ENCODE measurements at places on chromosomes 4 and X.

DNA sequence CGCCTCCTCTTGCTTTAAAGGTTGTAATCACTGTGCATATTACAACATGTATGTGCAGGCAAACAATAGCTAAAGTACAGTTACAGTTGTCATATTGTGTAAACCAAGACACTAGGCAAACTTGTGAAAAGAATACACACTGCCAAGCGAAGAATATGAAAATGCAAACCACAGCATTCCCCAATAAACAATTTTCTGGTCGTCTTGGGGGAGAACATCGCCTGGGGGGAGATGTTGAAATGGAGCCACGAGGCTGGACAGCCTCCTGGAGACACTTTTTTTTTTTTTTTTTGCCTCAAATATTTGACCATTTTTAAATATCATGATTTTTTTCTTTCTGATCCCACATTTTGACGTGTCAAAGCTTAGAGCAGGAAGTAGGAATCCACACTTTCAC lies 51.7 kb upstream of the PDLIM3 start:
- no peak for DNase-seq

DNA sequence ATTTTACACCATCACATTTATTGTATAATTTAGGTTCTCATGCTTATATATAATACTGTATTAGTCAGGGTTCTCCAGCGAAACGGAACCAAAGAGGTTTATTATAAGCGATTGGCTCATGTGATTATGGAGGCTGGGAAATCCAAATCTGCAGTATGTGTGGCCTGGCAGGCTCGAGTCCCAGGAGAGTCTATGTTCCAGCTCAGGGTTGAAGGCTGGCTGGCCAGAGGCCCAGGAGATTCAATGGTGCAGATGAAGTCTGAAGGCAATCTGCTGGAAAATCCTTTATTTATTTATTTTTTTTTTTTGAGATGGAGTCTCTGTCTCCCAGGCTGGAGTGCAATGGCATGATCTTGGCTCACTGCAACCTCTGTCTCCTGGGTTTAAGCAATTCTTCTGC lies 63.0 kb upstream of the WDFY3 start:
- no peak for DNase-seq

- DNase-seq: no peak
These were observed 135.3 kb downstream of the CPZ start for GRCh38 chr4:8727546-8728510.

GRCh38 chr4:62450740-62451139 lies 1250.6 kb downstream of the ADGRL3 start:
- DNase-seq: no peak

DNA sequence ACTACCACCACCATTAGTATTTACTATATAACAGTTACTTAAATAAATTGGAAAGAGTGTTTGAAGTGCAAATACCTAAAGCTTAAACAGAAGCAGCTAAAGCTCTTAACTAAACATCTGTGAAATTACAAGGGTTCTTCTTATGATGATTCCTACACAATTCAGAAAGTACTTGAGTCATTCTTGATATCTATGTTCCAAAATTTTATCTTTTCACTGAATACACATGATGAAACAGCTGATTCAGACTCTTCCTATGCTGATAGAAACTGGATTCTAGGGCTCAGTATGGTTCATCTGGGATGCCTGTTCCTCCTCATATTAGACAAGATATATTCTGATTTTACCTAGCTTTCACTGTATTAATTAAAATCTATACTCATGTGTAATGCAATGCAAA lies 13.6 kb downstream of the EREG start:
- DNase-seq: no peak

DNA sequence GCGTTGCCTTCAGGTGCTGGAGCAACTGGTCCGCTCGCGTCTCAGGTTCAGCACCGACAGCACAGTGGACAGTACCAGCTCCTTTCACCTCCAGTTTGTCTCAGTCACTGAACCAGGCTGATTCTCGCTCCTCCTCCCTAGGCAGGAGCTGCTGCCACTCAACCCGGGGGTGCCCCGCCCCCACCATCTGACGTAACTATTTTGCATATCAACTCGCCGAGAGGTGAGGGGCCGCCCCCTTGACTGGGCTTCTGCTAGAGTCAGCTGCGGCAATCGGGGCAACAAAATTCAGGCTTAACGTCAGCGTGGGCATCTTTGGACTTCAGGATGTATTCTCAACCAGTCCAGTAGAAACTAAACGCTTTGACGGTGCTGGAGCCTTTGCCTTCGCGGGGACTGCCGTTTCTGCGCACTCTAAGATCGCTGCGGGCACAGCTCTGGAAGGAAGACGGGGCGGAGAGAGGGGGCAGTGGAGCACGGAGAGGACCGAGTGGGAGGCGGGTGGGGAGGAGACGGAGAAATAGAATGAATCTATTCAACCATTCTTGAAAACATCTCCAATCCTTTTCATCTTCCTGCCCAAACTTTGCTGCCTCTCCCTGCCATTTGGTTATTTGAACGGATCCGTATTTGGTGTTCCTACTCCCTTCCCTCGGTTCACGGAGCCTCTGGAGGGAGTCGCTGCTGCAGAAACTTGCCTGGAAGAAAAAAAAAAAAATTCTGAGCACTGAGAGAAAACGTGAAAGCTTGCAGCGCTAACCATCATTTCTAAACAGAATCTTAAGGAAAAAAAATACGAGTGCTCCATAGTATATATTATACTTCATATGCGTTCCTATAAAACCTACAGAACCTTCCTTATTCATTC lies at the start of gene FSTL5:
Gene FSTL5 (minus strand): TSS at position 109 of the 868 bp plus-strand sequence. CDS start 52,604 bp downstream, outside the sequence.
- peak; percentile 78 for DNase-seq

DNA sequence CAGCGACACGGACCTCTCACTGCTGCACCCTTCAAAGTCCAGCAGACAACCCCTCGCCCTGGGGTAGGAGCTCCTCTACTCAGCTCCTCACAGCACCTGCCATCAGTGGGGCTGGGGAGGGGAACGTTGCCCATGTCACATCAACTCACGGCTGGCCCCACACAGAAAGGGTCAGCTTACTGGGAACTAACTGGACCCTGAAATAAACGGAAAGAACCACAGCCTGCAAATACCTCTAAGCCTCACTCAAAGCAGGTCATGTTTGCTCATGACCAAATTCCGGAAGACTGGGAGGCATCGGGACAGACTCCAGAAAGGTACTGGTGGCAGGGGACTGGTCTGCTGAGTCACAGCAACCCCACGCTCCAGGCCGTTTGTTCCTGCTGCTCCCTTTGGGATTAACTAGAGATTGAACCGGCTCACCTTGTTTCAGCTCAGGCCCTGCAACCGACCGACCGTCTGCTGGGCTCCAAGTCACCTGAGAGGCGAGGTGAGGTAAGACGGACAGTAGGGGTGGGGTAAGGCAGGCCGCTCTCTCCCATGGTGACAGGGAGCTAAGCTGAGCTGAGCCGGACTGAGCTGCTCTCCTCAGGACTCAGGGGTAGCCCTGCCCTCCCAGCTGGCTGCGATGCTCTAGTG lies 5.6 kb downstream of the G6PD start:
- no peak for DNase-seq

DNA sequence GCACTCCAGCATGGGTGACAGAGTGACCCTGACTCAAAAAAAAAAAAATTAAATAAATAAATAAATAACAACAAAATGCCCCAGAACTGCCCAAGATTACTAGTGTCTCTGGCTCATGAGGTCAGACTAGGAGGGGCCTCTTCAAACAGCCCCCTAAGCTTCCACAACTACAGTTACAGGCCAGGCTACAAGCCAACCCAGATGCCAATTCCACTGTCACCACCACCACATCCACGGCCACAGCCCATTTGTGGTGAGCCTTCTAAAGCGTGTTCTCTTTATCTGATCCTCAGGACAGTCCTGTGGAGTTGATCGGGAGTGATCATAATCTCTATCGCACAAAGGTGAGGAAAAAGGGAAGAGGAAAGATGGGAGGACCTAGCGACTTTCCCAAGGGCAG lies 36.6 kb downstream of the IGFBP7 start:
- DNase-seq: no peak

- DNase-seq: no peak
These were observed 29.2 kb upstream of the MXD4 start for GRCh38 chr4:2290974-2291704.

DNA sequence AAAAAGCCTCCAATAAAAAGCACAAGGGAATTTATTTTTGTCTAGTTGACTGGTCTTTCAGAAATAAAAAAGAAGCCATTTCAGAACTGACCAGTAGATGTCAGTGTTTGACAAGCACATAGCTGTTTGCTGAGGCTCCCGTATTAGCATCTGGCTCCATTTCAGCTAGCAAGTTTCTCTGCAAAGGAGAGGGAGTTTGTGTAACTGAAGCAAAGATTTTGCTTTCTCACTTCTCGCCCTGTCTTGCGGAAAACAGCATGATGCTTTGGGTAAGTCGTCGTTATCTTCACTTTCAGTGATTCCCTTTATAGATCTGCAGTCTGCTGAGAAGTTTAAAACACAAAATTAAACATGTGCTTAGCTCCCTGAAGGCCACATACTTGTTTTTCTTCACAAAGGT lies 85.5 kb downstream of the CT47B1 start:
- peak; percentile 72 for DNase-seq

DNA sequence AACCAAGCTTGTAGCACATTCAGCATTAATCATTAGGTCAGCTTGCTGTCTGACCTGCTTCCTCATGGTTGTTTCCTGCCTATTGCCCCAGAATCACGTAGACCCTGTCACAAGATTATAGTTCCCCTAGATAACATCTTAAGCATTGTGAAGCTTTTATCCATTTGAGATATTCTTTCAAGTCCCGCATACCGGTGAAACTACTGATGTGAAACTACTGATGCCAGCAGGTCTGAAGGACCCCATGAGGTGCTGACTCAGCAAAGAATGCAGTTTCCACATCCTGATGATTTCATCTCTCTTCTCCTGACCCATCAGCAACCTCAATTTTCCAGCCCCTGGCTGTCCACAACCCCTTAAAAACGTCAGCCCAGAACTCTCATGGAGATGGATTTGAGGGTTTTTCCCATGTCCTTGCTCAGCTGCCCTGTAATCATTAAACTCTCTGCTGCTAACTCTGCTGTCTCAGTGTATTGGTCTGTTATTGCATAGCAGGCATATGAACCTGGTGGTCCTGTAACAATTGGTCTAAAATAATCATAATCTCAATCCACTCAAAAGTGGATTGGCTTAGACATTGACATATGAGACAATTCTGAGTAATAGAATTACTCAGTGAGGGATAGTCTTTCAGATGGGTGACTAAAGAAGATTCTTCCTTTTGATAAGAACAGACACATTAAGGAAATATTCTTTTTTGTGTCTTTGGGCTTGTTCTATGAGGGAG lies 26.3 kb upstream of the UBA6 start:
- DNase-seq: no peak

DNA sequence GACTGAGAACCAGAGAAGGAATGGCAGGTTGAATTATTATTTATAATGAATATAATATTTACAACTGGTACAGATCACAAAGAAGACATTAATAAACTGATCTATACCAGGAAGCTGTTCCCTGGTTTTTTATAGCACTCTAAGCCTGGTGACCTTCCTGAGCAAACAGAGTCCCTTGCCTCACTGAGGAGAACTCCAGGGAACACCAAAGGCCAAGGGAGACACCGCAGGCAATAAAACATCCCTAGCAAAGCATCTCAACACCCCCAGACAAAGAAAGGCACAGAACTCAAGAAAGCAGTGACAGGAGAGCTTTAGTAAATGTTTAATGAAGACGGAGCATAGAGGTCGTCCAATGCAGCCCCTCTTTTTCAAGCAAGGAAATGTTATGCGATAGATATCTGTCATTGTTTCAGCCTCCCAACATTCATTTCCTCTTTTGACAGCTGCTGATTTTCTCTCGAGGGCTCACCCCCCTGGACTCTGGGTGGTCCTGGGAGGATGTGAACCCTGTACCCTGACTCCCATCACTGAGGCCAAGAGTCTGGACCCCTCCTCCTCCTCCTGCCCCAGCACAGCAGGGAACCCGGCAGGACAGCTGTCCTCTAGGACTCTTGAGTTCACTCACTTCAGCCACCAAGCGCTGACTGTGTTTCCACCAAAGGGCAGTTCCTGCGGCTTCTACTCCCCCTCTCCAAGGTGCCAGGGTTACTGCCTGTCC lies 342.5 kb upstream of the GATB start:
- DNase-seq: no peak

- no peak for DNase-seq
These were observed 50.4 kb downstream of the RTL9 start for GRCh38 chrX:110408949-110409588.

DNA sequence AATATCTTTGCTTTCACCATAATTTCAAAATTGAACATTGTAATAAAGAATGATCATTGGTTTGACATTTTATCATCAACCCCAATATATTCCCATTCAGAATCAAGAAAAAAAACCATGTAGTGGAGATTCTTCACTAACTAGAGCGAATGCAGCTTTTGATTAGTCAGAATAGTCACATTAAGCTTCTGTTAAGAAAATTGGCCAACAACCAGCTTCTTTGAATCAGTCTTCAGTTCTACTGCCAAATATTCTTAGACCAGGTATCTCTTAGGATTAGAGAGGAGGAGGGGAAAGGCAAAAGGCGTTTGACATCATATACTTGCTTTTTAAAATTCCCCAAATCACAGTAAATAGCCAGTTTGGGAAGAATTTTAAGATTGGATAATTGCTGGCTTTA lies 22.2 kb upstream of the TBC1D8B start:
- no peak for DNase-seq

DNA sequence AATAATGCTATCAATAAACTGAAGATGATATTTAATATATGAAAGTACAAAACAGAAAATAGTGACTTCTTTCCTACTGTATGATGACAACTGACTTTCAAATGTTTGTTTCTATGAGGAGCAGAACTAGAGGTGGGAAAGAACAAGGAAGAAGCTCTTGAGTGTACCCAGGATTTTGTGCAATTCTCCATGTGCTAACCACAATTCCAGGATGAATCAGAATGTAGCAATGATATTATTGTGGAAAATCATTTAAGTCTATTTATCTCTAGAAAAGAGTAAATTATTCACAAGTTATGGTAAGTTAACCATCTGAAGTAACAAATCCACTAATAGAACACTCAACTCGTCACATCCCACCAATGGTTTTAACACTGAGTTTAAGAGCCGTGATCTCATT lies 324.1 kb upstream of the EMCN start:
- DNase-seq: no peak

DNA sequence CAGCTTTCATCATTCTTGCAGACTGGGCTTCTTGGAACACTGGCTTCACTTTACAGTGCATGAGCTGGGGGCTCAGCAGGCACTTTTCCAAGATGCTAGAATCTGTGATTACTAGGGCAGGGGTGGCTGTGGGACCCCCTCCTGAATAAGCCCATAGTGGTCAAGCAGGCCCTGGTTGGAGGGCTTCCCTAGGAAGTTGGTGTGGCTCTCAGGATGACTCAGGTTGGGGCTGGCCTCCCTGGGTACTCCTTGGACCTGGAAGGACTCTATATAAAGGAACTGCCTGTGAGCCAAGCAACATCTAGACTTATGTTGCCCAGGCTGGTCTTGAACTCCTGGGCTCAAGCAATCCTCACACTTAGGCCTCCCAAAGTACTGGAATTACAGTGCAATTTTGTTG lies 88.3 kb upstream of the HELT start:
- no peak for DNase-seq
